ENCODE measurements at places on chromosomes 12 and 14.

GRCh38 chr14:50800032-50800431 is 30.9 kb downstream of the NIN start:
- DNase-seq = no peak

DNA sequence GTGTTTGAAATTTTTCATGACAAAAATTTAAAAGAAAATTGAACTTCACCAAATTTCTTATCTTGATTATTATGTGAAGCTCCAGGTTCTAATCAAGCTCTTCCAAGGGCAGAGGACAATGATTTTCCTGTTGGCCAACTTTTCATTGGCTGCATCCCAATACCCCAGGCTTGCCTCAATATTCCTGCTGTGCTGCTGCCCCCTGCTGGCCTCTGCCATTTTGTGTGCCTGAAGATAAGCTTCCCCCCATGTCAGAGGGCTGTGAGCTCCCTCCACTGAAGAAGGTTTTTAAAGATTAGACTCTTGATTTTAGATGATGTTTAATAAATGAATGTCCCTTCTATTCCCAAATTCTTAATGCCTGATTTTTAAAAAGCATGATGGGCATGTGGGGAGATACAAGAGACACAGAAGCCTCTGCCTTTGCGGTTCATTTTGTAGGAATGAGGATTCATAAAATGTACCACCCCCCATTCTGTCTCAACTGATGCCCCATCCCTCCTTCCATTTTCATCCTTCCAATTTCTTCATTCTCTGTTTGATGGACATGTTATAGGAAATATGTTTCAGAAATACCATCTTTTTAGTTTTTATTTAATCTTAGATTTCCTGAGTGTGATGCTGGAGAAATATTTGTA is 76.7 kb upstream of the RGS6 start:
- peak; percentile 70 for DNase-seq

- DNase-seq = no peak
Observed at GRCh38 chr14:101813171-101813759, 51.8 kb downstream of the PPP2R5C start.

DNA sequence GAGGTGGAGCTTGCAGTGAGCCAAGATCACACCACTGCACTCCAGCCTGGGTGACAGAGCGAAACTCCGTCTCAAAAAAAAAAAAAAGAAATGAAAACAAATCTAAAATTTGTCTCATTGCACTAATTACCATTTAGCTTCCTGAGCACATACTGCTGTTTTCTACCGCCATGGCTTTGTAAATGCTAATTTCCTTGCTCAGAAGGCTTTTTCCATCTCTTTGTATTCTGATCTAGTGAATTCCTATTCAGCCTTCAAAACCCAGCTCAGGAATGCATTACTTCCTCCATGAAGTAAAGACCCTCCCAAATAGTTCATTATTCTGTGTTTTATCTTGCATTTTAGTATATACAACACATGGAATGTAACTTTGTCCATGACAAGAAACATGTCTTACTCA is 33.6 kb downstream of the CEP83 start:
- DNase-seq = no peak

GRCh38 chr12:9343731-9344130 is 135.5 kb upstream of the PZP start:
- no peak for DNase-seq

DNA sequence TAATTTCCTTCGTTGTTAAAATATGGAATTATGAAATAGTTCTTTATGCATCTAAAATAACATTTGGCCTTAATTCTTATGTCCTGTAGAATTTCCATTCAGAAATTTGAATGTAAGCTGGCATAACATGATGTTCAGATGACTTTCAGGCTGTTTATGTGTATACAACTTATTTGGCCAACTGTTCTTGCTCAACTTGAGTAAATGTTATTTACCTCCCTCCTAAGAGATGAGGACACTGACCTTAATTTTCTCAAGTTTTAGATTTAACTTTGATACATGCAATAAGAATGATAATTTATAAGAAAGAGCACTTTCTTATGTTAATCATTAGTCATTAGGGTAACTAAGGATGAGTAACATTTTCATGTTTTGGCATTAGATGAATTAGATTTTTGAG is 365.4 kb downstream of the AEBP2 start:
- no peak for DNase-seq

- DNase-seq = no peak
Observed at GRCh38 chr12:49825360-49825970, 2.7 kb downstream of the NCKAP5L start.

DNA sequence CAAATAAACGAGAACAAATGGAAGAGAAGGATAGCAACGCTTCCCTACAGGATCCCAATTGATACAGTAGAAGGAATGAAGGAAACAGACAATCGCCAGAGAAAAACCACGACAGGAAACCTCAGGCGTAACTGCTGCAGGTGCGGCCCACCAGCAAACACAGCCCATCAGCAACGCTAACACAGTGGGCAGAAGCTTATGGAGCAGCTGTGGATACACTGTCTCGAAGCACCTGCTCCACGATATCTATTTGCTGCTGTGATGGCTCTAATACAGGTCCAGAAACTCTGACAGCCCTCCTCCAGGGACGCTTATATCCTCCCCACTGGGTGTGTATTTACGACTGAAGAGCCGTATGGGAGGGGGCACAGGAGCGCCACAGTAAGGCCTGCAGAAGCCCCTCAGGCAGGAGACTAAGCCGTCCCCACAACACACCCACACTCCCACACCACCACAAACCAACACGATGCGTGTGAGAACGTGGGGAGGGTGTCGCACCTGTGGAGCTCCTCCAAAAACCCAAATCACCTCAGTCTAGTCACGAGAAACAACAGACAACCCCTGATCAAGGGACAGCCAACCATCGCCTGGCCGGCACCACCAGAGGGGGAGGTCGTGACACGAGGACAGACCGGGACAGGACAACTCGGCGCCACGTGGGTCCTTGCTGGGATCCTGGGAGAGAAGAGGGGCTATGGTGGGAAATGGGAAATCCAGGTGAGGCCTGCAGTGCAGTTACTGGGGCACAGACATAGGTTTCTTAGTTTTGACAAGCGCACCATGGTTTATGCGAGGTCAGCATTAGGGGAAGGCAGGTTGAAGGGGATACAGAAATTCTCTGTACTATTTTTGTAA is 24.0 kb downstream of the POLE start:
- no peak for DNase-seq

All from islet precursor cell (in vitro differentiated cells).